ENCODE measurements at places on chromosomes 3 and 15.

GRCh38 chr3:23547905-23548650 is 257.7 kb upstream of the UBE2E1 start:
- H3K4me3 ChIP-seq = no peak overlapping the region
- H3K27me3 ChIP-seq = no peaks in the 10 kb centered on the region
- H3K36me3 ChIP-seq = peaks cover 6% of the 10 kb centered on the region

DNA sequence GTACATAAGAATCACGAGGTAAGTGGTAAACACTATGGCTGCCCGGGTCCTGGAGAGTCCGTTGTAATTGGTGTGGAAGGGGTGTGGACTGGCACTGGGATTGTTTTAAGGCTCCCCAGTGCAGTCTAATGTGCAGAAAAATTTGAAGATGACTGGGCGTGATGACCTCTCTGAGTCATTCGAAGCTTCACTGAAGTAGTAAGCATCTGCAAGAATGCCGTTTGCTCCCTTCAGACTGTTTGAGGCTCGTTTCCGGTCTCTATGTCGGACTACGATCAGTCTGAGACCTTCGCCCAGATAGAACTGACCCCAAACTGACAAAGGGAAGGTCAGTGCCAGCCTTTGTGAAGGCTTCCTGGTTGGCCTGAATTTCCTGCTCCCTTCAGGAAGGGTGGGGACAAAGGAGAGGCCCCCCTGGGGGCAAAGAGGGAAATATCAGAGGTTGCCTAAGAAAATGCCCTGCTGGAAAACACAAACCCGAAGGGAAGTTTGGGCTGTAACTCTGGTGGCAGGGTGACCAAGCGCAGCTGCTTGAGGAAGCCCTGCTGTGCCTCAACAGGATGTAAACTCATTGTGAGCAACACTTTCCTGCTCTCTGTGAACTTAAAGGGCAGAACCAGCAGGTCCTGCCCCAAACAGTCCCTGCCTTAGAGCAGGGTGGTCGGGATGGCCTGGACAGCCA is 34.6 kb downstream of the BTD start:
- peaks cover 45% of the 10 kb centered on the region for H3K4me1 ChIP-seq
- peak; percentile 39 for DNase-seq
- H3K27me3 ChIP-seq = no peaks in the 10 kb centered on the region
- no peaks in the 10 kb centered on the region for H3K36me3 ChIP-seq
- H3K27ac ChIP-seq = peak overlapping the region; percentile 23

DNA sequence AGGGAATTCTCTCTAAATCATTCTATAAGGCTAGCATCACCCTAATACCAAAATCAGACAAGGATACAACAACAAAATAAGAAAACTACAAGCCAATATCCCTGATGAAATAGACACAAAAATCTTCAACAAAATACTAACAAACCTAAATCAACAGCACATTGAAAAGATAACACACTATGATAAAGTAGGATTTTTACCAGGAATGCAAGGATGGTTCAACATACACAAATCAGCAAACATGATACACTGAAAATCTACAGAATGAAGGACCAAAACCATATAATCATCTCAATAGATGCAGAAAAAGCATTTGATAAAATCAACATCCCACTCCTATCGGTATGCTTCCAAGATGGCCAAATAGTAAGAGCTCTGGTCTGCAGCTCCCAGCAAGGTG is 39.5 kb downstream of the ALDH1A2 start:
- peaks cover 34% of the 10 kb centered on the region for H3K27me3 ChIP-seq
- H3K27ac ChIP-seq = no peak overlapping the region
- H3K36me3 ChIP-seq = peaks cover 11% of the 10 kb centered on the region
- no peak overlapping the region for H3K4me3 ChIP-seq
- H3K4me1 ChIP-seq = no peaks in the 10 kb centered on the region

DNA sequence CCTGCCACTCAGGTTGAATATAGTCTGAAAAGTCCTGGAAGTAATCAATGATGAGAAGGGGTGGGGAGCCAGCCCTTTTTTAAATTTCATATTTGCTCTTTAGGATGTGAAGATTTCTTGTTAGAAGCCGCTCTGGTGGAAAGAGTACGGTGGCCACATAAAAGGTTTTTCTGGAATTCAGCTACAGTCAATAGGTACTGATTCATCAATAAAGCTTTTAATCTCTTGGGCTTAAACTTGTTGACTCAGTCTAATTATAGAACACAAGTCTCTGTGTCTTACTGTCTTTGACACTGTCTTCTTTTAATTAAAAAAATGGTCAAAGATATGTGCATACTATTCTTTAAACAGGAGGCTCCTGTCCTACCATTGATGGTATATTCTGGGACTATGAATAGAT is 99.9 kb upstream of the TP63 start:
- no peak overlapping the region for H3K4me3 ChIP-seq
- peak overlapping the region; percentile 72 for H3K27ac ChIP-seq
- H3K36me3 ChIP-seq = peaks cover 4% of the 10 kb centered on the region
- H3K27me3 ChIP-seq = no peaks in the 10 kb centered on the region
- no peak for DNase-seq

- DNase-seq = no peak
- no peaks in the 10 kb centered on the region for H3K36me3 ChIP-seq
- H3K4me1 ChIP-seq = peaks cover under 1% of the 10 kb centered on the region
These were observed 207.5 kb downstream of the RPLP1 start for GRCh38 chr15:69660114-69660513.

GRCh38 chr15:78811825-78812183 is 540 bp upstream of the ADAMTS7 start:
- H3K27ac ChIP-seq = no peak overlapping the region
- H3K36me3 ChIP-seq = peaks cover 4% of the 10 kb centered on the region
- H3K4me1 ChIP-seq = peaks cover 3% of the 10 kb centered on the region

DNA sequence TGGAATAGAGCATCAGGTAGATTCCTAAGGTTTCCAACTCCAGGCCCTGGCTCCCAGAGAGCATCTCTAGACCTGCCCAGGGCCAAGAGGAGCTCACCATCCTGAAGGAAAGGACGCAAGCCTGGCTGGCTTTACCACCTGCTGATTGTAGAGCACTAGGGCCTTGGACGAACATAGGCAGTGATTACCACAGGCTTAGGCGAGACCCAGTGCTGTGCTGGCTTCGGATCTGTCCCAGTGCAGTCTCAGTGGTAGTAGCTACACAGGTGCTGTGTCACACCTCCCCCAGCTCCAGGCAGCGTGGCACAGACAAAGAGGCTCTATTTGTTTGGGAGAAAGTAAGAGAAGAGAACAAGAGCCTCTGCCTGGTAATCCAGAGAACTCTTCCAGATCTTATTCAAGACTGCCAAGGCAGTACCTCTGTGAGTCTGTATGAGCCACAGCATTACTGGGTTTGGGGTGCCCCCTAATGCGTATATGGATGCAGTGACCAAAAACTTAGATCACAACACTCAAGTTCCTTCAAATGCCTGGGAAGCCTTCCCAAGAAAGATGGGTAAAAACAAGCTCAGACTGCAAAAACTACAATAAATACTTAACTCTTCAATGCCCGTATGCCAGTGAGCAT is 25.4 kb downstream of the ISG20 start:
- H3K36me3 ChIP-seq = no peaks in the 10 kb centered on the region
- peak; percentile 35 for DNase-seq
- peaks cover 39% of the 10 kb centered on the region for H3K4me1 ChIP-seq
- no peak overlapping the region for H3K4me3 ChIP-seq

- H3K4me1 ChIP-seq = no peaks in the 10 kb centered on the region
- H3K36me3 ChIP-seq = no peaks in the 10 kb centered on the region
- H3K4me3 ChIP-seq = no peak overlapping the region
- no peaks in the 10 kb centered on the region for H3K27me3 ChIP-seq
These were observed 80.6 kb downstream of the ULK4 start for GRCh38 chr3:41881233-41881821.

DNA sequence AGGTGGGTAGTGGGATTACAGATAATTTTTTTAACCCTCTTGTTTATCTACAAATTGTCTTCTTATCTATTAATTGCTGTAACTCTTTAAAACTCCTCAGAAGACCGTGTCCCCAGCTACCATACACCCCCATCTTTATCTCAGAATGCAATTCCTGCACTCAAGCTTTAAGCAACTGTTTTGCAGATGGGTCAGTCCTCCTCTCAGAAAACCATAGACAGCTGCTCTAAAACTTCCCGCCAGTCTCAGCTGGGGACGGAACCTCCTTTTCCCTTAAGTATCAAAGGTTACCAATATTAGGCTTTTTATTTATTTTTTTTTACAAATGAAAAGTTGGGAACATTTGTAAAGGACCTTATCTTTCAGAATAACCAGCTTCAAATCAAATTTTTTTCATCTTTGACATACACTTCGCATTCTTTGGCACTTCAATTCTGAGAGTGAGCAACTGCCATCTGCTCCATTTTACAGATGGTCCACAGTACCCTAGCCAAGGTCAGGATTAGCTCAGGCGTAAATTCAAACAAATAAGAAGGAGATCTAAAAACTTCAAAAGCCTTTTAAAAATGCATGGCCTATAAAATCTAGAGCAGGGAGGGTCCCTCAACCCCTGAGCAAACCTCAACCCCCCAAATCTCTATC is 1.3 kb downstream of the GATM start:
- DNase-seq = no peak
- H3K4me3 ChIP-seq = peak overlapping the region; percentile 76
- peaks cover 2% of the 10 kb centered on the region for H3K36me3 ChIP-seq
- peaks cover 16% of the 10 kb centered on the region for H3K4me1 ChIP-seq
- peaks cover 58% of the 10 kb centered on the region for H3K27me3 ChIP-seq
- no peak overlapping the region for H3K27ac ChIP-seq

- H3K27me3 ChIP-seq = peaks cover 9% of the 10 kb centered on the region
- H3K4me3 ChIP-seq = no peak overlapping the region
- DNase-seq = no peak
- H3K4me1 ChIP-seq = no peaks in the 10 kb centered on the region
These were observed 205.9 kb downstream of the P3H2 start for GRCh38 chr3:189914799-189915198.

DNA sequence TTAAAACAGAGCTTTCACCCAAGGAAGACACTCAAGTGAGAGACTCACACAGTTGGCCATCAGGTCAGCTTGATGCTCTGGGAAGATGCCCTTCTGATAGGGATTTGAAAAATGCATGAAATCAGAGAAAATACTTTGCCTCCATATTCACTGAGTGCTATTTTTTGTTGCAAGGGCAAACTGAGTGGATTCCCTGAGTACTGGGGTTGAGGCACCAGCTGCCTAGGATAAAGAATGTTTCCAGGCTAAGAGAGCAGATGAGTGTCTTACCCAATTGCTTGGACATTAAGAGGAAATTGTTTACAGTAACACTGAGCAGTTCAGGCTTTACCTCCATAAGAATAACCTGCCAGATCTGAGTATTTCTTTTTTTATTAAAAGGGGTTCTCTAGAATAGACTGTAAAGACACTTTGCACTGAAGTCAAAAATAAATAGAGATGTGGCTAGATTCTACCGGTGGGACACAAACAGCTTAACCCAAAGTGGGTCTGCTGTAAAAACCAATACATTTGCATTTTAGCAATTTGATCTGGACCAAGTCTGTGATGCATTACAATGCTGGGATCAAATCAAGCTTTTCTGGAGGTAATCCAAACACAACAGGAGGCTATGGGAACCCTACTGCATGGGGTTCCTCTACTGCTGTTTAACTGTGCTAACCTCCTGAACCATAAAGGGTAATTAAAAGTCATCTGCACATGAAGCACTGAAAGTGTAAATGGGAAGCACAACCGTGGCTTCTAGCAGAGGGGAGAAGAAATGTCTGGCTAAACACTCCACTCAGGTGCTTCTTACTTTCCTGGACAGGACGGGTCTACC is 238.8 kb upstream of the WNT5A start:
- no peak overlapping the region for H3K4me3 ChIP-seq
- peaks cover 27% of the 10 kb centered on the region for H3K27me3 ChIP-seq
- H3K4me1 ChIP-seq = no peaks in the 10 kb centered on the region
- no peak overlapping the region for H3K27ac ChIP-seq

GRCh38 chr15:52485290-52485689 is 43.4 kb downstream of the MYO5A start:
- no peak for DNase-seq
- H3K27ac ChIP-seq = no peak overlapping the region
- H3K36me3 ChIP-seq = peaks cover 3% of the 10 kb centered on the region
- no peak overlapping the region for H3K4me3 ChIP-seq
- no peaks in the 10 kb centered on the region for H3K27me3 ChIP-seq
- peaks cover 47% of the 10 kb centered on the region for H3K4me1 ChIP-seq

DNA sequence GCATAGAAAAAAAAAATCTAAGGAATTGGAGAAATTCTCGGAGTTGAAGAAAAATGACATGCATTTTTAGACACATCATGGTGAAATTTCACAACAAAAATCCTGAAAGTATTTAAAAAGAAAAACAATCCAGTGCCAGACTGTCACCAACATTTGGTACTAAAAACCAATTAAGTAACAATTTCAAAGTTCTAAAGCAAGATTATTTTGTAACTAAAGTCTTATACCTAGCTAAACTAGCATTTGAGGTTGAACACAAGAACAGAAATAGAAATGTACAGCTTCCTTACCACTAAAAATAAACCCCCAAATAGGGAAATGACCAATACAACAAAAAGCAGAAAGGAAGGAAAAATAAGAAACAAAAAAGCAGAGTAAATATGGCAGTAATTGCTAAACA is 11.9 kb downstream of the TOMM70 start:
- peaks cover 17% of the 10 kb centered on the region for H3K4me1 ChIP-seq
- H3K4me3 ChIP-seq = no peak overlapping the region
- peaks cover 47% of the 10 kb centered on the region for H3K36me3 ChIP-seq
- H3K27ac ChIP-seq = no peak overlapping the region
- no peak for DNase-seq

- DNase-seq = no peak
- no peak overlapping the region for H3K27ac ChIP-seq
- peaks cover 7% of the 10 kb centered on the region for H3K27me3 ChIP-seq
These were observed 176.1 kb downstream of the MINAR1 start for GRCh38 chr15:79608066-79608864.

DNA sequence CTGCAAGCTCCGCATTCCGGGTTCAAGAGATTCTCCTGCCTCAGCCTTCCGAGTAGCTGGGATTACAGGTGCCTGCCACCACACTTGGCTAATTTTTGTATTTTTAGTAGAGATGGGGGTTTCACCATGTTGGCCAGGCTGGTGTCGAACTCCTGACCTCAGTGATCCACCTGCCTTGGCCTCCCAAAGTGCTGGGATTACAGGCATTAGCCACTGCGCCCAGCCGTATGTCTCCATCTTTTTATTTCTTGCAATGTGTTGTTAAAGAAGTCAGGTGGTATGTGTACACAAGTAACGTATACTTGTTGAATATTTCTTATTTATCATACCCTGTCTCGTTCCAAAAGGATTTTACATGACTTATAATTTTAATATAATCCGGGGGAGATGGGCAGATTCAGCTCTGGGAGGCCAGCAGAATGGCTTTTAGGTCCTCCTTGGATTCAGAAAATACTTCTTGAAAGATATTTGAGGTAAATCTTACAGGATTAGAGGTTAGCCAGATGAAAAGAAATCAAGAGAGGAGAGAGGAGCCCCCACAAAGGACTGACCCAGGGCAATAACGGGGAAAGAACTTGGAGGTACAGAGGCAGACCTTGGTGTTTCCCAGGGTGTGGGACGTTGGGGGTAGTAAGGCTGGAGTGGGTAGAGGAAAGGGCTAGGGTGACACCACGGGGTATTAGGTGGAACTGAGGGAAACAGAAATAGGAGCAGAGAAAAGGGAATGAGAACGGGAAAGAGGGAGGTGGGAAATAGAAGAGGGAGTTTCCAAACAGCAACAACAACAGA is 27.2 kb upstream of the MUC20 start:
- H3K4me3 ChIP-seq = no peak overlapping the region
- H3K27me3 ChIP-seq = no peaks in the 10 kb centered on the region
- peak overlapping the region; percentile 21 for H3K27ac ChIP-seq

- H3K27ac ChIP-seq = no peak overlapping the region
- H3K4me3 ChIP-seq = no peak overlapping the region
- H3K36me3 ChIP-seq = no peaks in the 10 kb centered on the region
- DNase-seq = no peak
These were observed 269.7 kb upstream of the ATP10A start for GRCh38 chr15:26132811-26133210.
